CD4-positive, alpha-beta memory T cell (primary cell): ENCODE measurements at places on chromosomes 6 and 20. TPM values are rescaled to one million over a fixed set of nuclear protein-coding genes. Genes with fewer than 3 reads are reported as not detected.

DNA sequence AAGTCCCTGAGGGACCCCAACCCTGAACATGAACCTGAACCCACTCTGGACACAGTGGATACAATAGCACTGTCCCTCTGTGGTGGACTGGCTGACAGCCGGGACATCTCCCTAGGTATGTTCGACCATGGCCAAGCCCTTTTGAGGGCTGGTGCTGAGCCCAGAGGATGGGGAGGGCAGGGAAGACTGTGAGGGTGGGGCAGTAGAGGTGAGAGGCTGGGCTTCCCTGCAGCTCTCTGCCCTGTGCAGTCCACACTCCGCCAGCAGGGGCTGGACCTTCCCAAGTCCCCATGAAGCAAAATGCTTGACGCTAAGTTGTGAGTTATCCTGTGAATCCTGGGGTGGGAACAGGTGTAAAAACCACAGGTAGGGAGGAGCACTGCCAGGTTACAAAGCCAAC is 11.5 kb downstream of the LPIN3 start:
- H3K27ac ChIP-seq = no peak overlapping the region
- no peak for DNase-seq
- no peak overlapping the region for H3K4me3 ChIP-seq
- H3K4me1 ChIP-seq = no peaks in the 10 kb centered on the region

The RGS17 gene
- total RNA-seq = not detected

The VSX1 gene
- not detected for total RNA-seq

The COL20A1 gene
- total RNA-seq = 0.11 TPM

The LINC00237 gene
- not detected for total RNA-seq

The CARMIL1 gene
- 3.5 TPM for total RNA-seq

DNA sequence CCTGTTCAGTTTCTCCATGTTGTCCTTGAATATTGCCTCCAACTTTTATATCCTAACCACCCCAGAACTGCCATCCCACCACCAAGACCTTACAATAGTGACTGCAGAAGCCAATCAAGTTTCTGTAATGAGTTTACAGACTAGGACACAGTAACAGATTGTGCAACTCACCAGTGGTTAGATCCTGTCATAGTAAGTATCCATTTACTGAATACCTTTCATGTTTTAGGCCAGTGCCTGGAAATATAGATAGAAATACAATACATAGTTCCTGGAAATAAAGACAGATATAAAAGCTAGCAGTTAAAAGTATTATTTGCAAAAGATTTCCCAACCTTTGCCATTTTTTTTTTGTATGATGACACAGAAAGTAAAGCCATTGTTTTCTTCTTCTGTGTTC is 471.8 kb upstream of the BTBD3 start:
- no peaks in the 10 kb centered on the region for H3K36me3 ChIP-seq
- H3K4me1 ChIP-seq = no peaks in the 10 kb centered on the region
- H3K27me3 ChIP-seq = no peaks in the 10 kb centered on the region
- H3K27ac ChIP-seq = no peak overlapping the region

DNA sequence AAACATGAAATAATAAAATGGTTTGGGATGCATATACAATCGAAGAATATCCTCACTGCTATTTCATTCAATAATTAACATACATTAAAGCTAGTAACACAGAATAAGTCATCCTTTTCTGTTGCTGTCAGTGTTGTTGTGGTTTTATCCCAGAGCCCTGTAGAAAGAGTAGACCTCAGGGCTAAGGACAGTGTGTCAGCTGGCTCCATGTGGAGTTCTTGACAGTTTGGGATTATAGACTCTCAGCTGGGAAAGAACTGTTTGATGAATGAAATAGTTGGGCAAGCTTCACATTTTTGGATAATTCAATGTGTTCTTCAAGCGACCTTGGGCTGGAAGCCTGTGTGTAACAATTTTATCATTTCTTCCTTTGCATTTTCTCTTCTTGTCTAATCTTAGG is 10.1 kb downstream of the UTRN start:
- no peaks in the 10 kb centered on the region for H3K4me1 ChIP-seq
- H3K36me3 ChIP-seq = no peaks in the 10 kb centered on the region
- H3K27me3 ChIP-seq = no peaks in the 10 kb centered on the region
- H3K4me3 ChIP-seq = no peak overlapping the region
- DNase-seq = no peak

GRCh38 chr6:56843476-56844349 is 111.2 kb upstream of the BEND6 start:
- H3K4me1 ChIP-seq = peaks cover 7% of the 10 kb centered on the region
- no peak overlapping the region for H3K27ac ChIP-seq
- no peaks in the 10 kb centered on the region for H3K36me3 ChIP-seq
